ENCODE measurements at places on chromosomes 5 and 9. TPM values are rescaled to one million over a fixed set of nuclear protein-coding genes. Genes with fewer than 3 reads are reported as not detected.

GRCh38 chr5:11733185-11733839 is 170.9 kb downstream of the CTNND2 start:
- no peak for DNase-seq

GRCh38 chr5:166860426-166860825 is 1431.0 kb upstream of the WWC1 start:
- no peak for DNase-seq

IRGM gene
- total RNA-seq = not detected

- no peak for DNase-seq
Measured at GRCh38 chr9:77833561-77834429, 185.7 kb upstream of the GNA14 start.

GRCh38 chr9:98374385-98375051 is 119.1 kb upstream of the TBC1D2 start:
- no peak for DNase-seq

- DNase-seq = no peak
Measured at GRCh38 chr5:88872971-88873370, 10.0 kb downstream of the MEF2C start.

TAF1L gene
- not detected for total RNA-seq

- no peak for DNase-seq
Measured at GRCh38 chr5:72510610-72511181, 3.5 kb upstream of the ZNF366 start.

DNA sequence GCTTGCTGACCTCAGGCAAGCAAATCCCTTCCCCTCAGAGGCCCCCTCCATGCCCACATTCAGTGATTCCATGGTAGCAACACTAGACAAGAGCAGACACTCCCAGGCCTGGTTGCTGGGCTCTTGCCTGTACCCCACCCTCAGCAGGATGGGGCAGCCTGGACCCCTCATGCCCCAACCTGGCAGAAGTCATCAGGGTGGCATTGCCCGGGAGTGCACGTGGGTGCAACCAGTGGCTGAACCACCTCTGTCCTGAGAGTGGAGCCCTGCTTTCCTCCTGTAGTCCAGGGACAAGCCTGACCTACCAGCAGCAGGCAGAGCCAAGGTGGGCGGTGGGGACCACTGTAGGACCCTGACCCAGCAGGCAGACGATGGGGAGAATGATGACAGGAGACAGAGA is 65.8 kb upstream of the TBC1D2 start:
- DNase-seq = no peak

KCNMB1 gene
- total RNA-seq = 0.09 TPM

GRCh38 chr5:107680799-107681198 is 10.1 kb upstream of the EFNA5 start:
- DNase-seq = no peak

- no peak for DNase-seq
Measured at GRCh38 chr5:13955896-13956295, 11.4 kb upstream of the DNAH5 start.

- no peak for DNase-seq
Measured at GRCh38 chr9:93319301-93319991, 132.0 kb upstream of the FAM120A start.

DNA sequence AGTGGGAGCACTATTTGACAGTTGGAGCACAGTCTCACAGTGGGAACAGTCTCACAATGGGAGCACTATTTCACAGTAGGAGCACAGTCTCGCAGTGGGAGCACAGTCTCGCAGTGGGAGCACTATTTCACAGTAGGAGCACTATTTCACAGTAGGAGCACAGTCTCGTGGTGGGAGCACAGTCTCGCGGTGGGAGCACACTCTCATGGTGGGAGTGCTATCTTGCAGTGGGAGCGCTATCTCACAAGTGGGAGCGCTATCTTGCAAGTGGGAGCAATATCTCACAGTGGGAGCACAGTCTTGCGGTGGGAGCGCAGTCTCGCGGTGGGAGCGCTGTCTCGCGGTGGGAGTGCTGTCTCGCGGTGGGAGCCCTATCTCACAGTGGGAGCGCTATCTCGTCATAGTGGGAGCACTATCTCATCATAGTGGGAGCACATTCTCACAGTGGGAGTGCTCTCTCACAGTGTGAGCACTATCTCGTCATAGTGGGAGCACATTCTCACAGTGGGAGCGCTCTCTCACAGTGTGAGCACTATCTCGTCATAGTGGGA is 56.1 kb downstream of the MED10 start:
- no peak for DNase-seq

DNA sequence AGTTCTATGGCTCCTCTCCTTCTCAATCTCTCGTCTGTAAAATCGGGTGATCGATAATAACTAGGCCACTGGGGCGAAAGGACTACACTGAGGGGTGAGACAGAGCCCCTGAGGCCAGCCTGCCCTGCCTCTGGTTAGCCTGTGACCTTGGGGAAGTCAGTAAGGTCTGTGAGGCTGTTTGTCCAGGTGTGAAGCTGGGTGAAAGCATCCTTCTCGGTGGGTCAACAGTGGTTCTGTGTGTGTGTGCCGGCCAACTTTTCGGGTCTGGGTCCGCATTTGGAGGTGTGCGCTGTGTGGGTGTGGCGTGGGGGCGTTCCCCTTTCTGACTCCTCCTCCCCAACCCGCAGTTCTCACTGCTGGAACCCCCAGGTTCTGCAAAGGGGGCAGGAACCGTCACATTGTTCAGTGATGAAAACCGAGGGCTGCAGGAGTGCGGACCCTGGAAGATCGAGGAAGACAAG is 5.0 kb upstream of the RNF44 start:
- DNase-seq = no peak

- no peak for DNase-seq
Measured at GRCh38 chr5:73797132-73797510, 171.1 kb downstream of the ARHGEF28 start.

DNA sequence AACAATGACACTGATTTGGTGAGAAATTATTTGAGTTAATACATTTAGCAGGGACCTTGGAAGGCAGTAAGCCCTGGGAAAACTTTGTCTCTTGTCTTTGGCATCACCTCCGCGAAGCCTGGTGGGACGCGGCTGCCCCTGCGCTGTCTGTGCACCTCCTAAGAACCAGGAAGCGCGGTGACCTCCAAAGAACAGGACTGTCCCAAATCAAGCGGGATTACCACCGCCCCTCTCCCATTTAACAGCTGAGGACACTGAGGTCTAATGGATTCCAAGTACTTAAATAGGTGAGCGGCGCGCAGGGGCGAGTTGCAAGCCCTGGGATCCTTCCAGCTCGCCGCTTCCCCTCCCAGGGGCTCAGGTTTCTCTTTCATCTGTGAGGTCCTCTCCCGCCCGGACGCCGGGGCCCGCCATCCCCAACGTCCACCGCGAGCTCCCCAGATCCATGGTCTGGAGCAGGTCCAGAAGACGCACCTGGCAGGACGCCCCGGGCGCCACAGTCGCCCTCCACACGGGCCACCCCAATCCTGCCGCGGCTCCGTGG is 432 bp downstream of the STARD4 start:
- no peak for DNase-seq

GRCh38 chr9:109770101-109770500 is 9.9 kb upstream of the PALM2AKAP2 start:
- DNase-seq = no peak

GRCh38 chr5:132369474-132370180 is at the start of gene SLC22A5:
SLC22A5 (plus strand) TSS chr5:132369710; CDS start chr5:132369973, 263 bp downstream.
- peak; percentile 63 for DNase-seq

DNA sequence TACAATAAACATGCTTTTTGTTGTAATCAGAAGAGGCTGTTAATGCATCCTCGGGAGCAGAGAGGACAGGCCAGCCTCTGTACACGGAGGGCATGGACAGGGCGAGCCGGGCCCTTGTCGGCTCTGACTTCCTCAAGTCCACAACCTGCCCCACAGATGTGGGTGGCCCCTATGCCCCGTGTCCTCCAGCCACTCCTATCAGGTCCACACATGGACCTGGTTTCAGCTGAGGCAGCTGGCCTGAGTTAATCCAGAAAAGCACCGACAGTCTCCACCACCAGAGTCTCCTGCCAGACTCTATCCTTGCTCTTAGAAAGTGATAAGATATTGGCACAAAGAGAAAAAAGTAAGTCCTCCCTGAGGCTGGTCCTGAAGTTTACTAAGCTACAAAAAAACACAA is 52.4 kb upstream of the PHYKPL start:
- DNase-seq = no peak

GRCh38 chr5:63255594-63255993 is 677.0 kb downstream of the LRRC70 start:
- DNase-seq = no peak

DNA sequence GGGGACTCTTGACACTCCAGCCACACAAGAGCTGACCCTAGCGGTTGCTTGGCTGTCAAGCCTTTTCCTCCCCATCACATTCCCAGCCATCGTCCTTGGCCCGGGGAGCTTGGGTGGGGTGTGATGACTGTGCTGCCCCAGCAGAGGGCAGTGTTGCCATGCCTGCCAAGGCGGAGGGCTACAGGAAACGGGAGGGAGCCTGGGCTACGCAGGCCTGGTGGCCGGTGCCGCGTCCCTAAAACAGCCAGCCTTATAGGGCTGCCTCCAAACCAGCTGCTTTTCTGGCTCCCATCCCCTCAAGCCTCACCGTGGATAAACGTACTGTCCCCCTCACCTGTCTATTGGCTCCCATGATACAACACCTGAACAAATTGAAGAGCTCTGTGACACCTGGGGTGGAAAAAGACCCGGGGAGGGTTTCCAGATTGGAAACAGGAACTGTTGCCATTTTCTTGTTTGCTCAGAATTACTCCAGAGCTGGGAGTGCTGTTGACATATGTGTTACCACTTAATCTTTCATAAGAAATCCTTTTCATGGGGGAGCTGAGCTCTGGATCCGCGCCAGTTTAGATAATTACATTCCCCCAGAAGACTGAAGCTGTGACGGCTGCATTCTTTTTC is 72.8 kb upstream of the ASTN2 start:
- DNase-seq = peak; percentile 86

- no peak for DNase-seq
Measured at GRCh38 chr5:161481922-161482321, 64.6 kb downstream of the GABRB2 start.

DNA sequence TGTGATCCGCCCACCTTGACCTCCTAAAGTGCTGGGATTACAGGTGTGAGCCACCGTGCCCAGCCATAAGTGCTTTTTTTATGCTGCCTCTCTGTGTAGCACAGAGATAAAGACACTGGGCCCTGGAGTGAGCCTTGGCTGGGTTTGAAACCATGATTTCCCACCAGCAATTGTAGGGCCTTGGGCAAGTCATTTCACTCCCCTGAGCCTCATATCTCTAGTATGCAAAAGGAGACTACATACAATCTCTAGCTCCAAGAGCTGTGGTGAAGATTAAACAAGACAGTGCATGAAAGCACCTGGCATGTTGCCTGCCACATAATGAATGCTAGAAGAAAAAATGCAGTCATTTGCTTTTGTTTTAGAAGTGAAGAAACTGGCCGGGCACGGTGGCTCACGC is 3.9 kb downstream of the FABP6 start:
- DNase-seq = no peak

DNA sequence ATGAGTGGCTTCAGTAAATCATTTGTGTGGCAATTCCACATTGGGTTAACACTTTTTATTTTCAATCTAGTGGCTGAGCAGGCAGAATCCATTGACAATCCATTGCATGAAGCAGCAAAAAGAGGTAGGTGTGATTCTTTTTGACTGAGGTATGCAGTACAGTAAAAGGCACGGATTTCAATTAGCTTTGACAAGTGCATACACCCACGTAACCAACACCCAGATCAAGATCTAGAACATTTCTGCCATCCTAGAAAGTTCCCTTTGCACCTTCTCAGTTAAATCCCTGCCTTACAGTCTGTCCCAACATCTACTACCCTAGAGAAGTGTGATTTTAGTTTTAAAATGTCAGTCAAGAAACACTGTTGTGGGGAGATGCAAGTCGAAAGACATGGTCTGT is 43.4 kb downstream of the OSTF1 start:
- DNase-seq = no peak

DNA sequence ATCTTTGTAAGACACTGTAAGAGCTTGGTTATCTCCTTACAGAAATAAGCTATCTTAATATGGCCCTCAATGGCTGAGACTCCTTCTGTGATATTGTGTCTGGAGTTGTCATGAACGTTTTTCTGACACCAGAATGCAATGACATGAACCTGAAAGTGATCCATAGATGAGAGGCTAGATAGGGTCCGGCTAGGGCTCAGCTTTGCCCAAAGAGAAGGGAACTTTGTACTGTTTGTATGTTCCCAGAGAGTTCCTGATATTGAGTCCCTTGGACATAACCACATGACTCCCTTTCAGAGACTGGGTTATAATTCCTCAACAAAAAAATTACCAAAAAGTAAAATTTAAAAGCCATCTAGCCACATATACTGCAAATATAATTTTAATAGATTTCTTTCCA is 575.8 kb upstream of the CLINT1 start:
- DNase-seq = no peak

DNA sequence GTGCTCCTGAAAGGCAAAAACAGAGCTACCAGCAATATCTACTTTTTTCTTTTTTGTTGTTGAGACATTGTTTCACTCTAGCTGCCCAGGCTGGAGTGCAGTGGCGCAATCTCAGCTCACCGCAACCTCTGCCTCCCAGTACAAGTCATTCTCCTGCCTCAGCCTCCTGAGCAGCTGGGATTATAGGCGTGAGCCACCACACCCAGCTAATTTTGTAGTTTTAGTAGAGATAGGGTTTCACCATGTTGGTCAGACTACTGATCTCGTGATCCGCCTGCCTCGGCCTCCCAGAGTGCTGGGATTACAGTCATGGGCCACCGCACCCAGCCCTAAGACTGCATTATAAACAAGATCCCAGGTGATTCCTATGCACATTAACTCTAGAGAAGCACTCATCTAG is 17.0 kb downstream of the PLPP1 start:
- no peak for DNase-seq

DNA sequence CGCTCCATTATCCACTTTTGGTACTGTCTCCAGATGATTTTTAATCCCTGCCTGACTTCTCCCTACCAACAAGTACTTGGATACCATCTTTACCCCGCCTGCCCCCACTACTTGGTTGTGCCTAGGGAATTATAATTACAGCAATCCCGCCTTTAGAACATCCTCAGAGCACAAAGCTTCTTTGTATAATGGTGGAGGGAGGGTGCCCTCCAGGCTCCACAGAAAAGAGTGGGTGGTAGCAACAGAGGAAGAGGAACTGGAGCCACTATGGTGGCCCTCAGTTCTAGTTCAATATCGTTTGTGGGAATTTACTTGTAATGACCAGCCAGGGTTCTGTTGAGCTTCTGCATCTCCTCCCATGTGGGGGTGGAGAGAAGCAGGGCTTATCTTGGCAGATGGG is 79.0 kb upstream of the RNF38 start:
- DNase-seq = peak; percentile 6

DNA sequence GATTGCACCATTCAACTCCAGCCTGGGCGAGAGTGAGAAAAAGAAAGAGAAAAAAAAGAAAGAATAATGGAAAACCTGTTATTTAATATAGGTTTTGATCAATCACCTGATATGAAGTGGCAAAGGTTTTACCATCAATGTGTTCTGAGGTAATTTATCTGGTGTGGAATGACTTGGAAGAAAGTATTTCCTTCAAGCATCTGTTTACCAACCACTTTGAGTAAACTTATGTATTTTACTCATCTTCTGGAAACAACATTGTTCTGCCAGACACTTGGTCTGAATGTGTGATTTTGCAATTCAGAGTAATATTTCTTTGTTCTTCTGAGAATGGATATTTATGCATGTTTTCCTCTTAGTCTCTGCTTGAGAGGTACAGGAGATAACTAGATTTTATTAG is 24.3 kb downstream of the KIF2A start:
- no peak for DNase-seq

- no peak for DNase-seq
Measured at GRCh38 chr5:120456006-120456405, 8.1 kb upstream of the PRR16 start.

GRCh38 chr5:160742446-160742845 is 109.6 kb downstream of the ATP10B start:
- DNase-seq = no peak

FAXDC2 gene
- total RNA-seq = 2.9 TPM

- peak; percentile 86 for DNase-seq
Measured at GRCh38 chr9:19925674-19926503, 137.1 kb upstream of the SLC24A2 start.

SRD5A1 gene
- total RNA-seq = 31.3 TPM
